Daoy (cell line): ENCODE measurements at places on chromosomes 3 and 15. TPM values are rescaled to one million over a fixed set of nuclear protein-coding genes. Genes with fewer than 3 reads are reported as not detected.

DNA sequence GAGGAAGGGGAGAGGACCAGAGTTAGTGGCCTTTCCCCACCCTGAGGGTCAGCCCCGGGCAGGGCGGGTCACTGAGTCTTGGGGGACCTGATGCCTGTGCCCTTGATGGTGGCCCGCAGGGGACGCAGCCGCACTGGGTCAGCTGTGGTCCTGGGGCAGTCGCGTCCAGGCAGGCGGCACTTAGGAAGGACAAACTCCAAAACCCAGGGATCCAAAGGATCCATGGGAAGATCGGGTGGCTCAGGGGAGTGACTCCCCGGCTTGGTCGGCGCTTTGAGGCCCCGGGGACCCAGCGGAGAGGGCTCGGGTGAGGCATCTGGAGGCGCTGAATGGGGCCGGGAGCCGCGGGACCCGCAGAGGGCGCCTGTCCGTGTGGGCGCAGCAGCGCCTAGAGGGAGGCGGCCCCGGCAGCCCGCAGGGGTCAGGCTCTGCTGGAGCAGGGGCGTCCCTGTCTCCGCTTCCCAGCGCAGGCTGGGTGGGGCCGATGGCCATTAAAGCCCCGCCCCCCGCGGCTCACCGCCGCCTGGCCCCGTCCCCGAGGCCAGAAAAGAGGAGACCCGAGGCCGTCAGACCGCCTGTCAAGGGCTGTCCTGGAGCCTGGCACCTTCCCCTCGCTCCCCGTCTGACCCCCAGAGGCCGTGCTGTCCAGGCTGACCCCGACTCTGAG lies 17.5 kb downstream of the CIDEC start:
- no peak for DNase-seq

DNA sequence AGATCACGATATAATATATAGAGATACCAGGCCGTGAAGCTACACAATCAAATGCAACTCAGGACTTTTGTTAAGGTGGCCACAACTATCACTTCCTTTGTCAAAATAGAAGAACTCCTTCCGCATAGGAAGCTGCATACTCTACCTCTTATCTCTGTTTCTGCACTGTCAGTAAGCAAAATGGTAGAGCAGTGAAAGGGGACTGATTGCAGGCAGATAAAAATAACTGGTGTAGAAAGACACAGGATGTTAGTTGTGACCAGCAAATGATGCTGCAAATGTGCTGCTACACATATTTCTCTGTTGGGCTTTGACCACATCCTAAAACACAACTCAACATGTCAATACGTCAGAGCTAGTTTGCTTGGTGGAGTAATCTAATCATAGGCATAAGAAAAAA lies 16.3 kb upstream of the TRAT1 start:
- DNase-seq = no peak

DNA sequence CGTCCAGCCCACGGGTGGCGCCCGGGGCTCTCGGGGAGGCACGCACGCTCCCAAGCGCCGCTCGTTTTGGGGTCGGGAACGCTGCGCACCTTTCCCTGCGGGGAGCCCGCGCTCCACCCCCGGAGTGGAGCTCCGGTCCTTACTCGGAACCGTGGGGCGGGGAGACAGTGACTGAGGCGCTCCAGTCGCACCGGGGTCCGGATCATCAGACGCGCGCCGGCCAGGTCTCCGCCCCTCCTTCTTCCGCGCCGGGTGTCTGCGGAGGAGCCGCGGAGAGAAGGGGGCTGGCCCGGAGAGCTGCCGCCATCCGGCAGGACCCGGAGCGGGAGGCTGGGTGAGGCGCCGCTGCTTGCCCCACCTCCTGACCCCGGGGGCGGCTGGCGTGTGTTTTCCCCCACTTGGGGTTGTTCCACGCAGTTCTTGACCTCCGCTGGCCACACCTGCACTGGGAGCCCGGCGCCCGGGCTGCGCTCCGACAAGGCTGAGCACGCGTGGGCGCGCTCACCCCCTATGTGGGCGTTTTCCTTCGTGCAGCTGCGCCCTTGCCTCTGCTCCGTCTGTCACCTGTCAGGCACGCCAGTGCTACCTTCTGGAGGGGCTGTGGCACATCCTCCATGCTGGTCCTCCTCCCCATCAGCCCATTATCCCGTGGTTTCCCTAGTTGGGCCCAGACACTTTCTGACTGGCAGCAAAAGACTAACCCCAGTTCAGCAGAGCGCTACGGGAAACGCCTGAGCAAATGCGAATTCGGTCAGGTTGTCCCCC lies at the start of gene MCF2L2:
Gene MCF2L2 (minus strand): TSS at position 173 of the 765 bp plus-strand sequence. CDS start 642 bp downstream, outside the sequence.
- DNase-seq = peak; percentile 59

GRCh38 chr15:28918141-28918983 lies 32.6 kb downstream of the APBA2 start:
- DNase-seq = no peak

- DNase-seq = no peak
Observed at GRCh38 chr15:35308802-35309201, 223.7 kb upstream of the NANOGP8 start.

- DNase-seq = no peak
Observed at GRCh38 chr3:173304182-173304800, 93.3 kb upstream of the NLGN1 start.

The CCDC54 gene
- total RNA-seq = not detected in 2 replicates

The CCR5 gene
- not detected in 2 replicates for total RNA-seq

The SOX2 gene
- total RNA-seq = 3.1 and 4.3 TPM in 2 replicates
